ENCODE measurements at places on chromosomes 6 and 20.

DNA sequence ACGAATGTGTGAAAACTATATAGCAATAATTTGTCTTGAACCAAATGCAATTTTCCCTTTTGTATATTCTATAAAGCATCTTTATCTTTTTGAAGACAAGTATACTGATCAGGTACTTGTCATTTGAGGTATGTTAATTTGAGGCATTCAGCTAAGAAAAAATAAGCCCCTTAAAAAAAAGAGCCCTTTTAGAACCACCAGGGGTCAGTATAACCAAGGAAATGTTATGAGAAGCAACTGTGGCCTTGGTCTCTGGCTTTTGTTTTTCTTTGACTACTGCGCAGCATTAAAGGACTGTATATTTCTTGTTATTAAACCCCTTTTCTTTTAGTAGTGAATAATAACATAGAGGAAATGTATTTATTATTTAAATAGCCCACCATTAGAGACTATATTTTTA lies 43.1 kb downstream of the CD109 start:
- DNase-seq: peak; percentile 25

DNA sequence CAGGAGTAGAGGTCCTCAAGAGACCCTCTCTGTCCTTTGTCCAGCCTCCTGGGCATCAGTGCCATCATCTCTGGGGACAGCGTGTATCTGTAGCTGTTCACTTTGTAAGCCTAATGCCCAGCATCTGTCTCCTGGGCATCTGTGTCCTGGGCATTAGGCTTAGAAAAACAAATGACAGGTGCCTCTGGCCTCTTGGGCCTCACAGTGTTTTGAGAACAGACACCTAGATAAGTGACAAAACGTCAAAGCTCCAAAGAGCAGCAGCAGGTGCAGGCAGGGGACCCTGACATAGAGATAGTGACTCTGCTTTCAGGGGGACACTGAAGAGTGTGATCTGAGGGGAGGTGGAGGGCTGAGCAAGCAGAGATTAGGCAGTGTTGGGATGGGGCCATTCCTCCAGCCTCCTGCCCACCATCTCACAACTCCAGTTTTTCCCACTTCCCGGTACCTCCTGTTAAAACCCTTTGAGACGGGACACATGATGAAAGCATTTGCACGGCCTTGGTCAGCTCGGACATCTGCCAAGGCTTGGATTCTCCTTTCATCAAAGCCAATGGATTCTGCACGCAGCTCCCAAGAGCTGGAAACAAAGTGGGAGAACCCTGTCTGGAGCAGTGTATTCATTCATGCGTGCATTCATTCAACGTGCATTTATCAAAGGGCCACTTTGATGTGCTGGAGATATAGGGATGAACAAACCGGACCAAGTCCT lies 55.5 kb upstream of the CD93 start:
- DNase-seq: no peak

GRCh38 chr6:106370639-106371038 lies 10.1 kb downstream of the CRYBG1 start:
- DNase-seq: no peak

- DNase-seq: no peak
These were observed 4.1 kb downstream of the BPI start for GRCh38 chr20:38308047-38308438.

DNA sequence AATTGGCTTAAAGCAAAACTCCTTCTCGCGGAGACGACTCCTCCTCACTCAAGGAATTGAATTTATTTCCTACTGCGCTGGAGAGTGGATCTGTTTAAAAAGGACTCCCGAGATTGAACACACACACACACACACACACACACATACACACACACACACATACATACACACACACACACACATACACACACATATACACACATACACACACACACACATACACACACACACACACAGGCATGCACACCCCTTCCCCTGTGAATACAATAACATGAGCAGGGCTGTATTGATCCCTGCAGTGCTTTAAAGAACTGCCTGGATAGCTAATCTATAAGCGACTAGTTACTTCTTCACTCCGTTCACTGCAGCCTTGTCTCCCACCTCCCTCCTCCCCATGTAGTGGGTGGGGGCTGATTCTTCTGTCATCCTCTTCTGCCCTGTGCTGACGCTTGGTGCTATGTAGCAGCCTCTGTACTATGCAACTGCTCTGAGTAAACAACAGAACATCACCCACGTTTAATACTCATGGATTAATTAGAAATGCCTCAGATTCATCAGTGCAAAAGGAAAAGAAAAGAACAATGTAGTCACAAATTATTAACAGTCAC lies 549.0 kb downstream of the CDH26 start:
- DNase-seq: no peak

DNA sequence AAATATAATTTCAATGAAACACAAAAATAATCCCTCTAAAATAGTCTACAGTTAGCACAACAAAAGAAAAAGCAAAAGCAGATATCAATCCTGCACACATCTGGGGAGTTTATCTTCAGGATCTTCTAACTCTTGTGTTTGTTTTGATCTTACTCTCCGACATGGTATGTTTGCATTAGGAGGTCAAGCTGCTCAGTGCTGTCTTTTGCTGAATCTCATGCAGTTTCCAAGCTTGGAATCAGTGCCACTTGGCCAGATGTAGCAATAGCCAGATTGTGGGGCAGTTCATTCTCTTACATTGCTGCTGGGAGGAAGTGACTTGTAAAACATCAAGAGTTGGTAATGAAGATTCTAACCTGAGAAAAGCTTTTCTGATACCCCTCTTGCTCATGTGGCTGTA lies 29.5 kb downstream of the RIOK1 start:
- no peak for DNase-seq

DNA sequence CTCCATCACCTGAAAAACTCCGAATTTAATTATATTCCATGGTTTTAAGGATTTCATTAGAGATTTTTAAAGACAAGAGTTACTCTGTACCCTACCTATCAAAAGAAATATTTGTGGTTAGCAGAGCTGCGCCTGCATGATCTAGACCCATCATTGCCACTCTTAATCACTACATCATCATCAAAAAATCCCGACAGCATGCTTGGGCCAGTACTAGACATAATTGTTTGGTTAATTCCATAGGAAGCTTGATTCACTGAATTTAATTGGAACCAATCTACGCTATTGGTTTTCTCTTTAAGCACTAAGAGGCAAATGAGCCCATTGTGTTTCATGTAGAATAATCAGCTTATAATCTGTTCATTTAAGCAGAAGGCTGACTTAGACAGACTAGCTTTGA lies 33.4 kb upstream of the RNF217 start:
- DNase-seq: no peak

GRCh38 chr6:111992851-111993250 lies 61.1 kb upstream of the CCN6 start:
- no peak for DNase-seq

GRCh38 chr6:164230259-164230658 lies 815.7 kb downstream of the QKI start:
- no peak for DNase-seq

DNA sequence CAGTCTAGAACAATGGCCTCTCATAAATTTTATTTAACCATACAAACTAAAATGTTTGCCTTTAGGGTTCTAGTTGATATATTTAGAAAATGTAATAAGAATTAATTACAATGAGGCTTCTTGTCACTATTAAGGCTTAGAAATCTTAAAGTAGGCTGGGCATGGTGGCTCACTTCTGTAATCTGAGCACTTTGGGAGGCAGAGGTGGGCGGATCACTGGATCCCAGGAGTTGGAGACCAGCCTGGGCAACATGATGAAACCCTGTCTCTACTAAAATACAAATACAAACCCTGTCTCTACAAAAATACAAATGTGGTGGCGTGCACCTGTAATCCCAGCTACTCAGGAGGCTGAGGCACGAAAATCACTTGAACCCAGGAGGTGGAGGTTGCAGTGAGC lies 99.0 kb upstream of the ADGRF1 start:
- DNase-seq: no peak

GRCh38 chr6:11033825-11034224 lies 10.3 kb downstream of the ELOVL2 start:
- no peak for DNase-seq

DNA sequence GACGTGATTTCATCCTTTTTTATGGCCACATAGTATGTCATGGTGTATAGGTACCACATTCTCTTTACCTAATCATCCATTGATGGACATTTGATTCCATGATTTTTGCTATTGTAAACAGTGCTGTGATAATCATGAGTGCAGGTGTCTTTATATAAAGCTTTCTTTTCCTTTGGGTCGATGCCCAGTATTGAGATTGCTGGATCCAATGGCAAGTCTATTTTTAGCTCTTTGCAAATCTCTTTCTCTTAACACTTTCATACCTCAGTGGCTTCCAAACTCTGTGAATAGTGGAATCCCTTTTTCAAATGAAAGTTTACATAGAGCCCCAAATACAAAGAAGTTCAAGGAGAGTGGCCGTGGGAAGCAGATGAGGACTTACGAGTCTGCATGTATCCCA lies 105.8 kb upstream of the SPTLC3 start:
- no peak for DNase-seq

- DNase-seq: peak; percentile 31
These were observed 39.2 kb upstream of the ZNF831 start for GRCh38 chr20:59124296-59125029.
